ENCODE measurements at places on chromosomes 7 and 10.
A peak's percentile ranks its signal among the peaks of the same experiment; 100 is the strongest.

- no peak for DNase-seq
Measured at GRCh38 chr7:20945451-20945850, 158.8 kb upstream of the SP8 start.

- DNase-seq = no peak
Measured at GRCh38 chr7:46383605-46384004, 462.5 kb upstream of the IGFBP3 start.

DNA sequence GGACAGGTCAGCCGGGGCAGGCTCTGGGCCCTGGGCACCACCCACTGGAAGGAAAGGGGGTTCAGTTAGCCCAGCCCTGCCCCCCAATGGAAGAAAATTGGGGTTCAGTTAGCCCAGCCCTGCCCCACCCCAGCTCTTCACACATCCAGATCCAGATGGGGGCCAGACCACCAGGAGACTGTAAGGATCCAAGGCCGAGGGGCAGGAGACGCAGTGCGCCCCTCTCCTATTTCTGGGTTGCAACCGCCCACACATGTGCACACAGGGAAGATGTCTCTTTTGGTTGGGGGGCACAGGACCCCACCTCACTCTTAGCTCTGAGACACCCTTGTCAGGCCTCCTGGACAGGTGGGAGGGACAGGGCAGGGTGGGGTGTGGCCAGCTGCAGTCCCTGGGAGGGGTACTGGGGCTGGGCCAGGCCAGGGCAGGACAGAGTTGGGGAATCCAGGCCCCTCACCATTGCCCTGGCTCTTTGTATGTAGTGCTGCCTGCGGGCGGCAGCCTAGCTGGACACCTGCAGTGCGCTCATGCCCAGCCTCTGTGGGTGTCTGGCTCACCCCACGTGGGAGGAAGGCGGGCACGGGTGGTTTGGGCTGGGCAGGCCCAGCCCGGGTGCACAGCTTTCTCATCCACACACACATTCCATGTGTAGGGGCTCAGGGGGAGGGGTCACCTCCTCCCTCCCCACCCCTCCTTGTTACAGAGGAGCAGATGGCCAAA, 141.2 kb downstream of the LHPP start:
- DNase-seq = no peak

GRCh38 chr10:86678999-86679792, 10.9 kb downstream of the LDB3 start:
- no peak for DNase-seq

DNA sequence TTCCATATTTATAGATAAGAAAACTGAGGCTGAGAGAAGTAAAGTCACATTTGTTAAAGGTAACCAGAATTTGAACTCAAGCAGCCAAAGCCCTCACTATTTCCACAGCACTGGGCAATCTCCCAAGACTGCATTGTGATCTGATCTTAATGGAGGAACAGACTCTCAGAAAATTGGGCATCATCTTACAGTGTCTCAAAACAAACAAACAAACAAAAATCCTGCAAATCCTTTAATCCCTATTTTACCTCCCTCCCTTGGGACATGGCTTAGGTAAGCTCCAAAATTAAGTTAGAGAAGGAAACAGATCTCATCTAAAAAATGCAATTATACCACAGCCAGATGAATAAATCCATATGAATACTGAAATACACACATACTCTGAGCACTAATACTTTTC, 57.5 kb downstream of the FHIP2A start:
- no peak for DNase-seq

GRCh38 chr7:1843271-1843861, 173.3 kb downstream of the ELFN1 start:
- no peak for DNase-seq

DNA sequence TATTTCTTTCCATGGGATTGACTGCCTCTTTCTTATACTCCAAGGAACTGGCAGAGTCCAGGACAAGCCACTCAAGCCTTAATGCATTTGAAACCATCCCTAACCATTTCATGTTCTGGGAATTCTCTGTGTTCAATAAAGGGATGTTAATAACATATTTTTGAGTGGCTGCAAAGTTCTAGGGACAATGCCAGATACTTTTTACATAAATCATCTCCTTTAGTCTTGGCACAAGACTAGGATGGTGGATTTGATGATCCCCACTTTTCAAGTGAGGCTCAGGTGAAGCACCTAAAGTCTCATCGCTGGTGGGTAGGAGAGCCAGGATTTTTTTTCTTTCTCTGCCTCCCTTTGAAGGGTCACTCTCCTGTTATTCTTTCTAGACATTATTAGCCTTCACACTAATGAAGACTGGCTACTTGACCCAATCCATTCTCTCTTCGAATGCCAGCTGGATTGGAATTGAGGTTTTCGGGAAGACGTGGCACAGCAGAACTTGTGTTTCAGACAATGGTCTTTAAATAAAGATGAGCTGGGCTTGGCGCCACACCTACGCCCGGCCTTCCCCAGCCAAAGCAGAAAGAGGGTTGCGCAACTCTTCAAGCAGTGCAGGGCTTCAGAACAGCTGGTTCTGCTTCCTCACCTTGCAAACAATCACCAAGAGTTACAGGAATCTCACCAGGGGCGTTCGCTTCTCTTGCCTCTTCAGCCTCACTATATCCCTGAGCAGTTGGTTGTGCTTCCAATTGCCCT, 73.8 kb upstream of the BMPER start:
- DNase-seq = peak; percentile 68

DNA sequence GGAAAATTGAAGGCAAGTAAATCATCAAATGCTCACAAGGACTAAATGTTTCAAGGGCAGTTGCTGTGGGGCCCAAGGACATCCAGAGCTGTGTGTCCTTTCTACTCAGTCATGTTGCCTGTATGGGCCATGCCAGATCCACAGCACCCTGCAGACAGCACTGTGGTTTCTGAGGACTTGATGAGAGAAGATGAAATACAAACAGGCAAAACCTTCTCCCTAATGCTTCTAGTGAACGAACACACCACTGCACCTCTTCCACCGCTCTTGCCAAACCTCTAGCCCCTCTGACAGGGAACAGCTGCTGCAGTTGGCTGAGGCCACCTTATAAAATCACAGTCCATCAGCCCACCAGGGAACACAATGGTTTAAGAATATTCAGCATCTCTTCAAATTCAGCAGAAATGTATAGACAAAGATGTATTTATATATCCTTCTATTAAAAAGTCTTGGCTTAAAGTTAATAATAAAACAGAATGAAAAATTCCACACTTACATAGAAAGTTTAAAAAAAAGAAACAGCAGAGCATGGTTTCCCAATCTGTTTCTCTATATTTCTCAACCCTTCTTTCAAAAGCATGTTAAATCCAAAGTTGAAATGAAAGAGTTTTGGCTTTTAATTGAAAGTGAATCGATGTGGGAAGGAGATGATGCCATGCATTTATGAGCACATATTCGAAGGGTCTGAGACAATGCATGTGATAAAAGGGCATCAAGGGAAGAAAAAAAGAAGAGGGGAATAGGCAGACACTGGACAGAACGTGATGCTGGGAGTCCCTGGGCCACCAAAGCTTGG, 14.0 kb downstream of the CYP3A7 start:
- DNase-seq = no peak

DNA sequence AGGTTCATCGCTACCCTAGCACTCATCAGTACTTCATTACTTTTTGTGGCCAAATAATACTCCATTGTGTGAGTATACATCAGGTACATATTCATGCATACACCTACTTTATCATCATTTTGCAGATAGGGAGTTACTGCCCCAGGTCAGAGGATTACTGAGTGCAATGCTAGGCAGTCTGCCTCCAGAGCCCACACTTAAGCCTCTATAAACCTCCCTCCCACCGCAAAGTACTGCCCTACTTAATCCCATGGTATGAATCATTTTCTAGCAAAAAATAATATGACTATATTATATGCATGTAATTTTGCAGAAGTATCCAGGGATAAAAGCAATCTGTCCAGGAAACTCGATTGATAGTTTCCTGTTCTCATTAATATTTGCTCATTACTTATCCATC, 194.3 kb downstream of the GRID1 start:
- no peak for DNase-seq

- DNase-seq = no peak
Measured at GRCh38 chr7:29906200-29907022, 83.2 kb downstream of the SCRN1 start.

DNA sequence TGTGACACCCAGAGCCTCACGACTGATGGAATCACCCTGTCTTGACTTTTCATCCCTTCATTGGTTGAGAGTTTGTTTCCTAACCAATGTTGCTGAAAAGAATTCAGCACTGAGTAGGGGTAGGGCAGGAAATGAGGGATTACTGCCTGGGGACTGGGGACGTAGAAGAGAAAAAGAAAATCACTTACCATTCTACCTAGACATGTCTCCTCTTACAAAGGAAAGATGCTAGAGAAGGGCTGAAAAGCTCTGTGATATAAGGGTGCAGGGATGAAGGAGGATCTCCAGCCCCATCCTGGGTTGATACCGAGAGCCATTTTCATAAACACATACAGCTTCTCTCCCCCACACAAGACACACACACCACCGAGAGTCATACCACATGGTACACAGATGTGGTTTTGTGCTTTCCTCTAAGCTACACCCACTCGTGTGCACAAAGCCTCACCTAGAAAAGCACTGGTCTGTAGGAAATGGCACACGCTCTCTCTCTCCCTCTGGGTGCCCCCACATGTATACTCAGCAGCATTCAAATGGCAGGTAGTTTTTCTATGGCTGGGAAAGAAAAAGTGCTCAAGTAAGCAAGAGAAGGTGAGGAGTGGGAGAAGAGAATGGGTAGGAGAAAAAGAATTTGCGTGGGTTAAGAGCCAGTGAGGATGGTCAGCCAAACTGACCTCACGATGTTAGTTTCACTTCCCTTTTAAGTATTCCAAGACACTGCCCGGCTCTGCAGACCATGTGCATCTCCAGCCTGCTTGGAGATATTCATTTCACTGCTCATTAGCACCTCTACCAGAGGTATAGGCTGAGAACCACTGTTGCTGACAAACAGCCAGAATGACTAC, 85.8 kb downstream of the CALD1 start:
- DNase-seq = no peak

DNA sequence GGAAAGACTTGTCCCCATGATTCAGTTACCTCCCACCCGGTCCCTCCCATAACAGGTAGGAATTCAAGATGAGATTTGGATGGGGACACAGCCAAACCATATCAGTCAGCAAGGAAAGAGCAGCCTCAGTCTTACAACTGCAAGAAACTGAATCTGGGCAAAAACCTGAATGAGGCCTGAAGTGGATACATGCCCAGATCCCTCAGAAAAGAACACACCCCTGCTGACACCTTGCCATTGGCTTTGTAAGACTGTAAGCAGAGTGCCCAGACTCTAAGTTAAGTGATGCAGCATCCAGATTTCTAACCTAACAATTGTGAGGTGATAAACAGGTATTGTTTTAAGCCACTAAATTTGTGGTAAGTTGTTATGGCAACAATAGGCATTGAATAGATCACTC, 670.8 kb downstream of the SORCS1 start:
- DNase-seq = no peak

- DNase-seq = no peak
Measured at GRCh38 chr10:133144771-133145170, 15.2 kb upstream of the KNDC1 start.

- no peak for DNase-seq
Measured at GRCh38 chr7:46784732-46785131, 797.2 kb downstream of the TNS3 start.

- DNase-seq = no peak
Measured at GRCh38 chr10:88896994-88897853, 17.2 kb downstream of the STAMBPL1 start.

- no peak for DNase-seq
Measured at GRCh38 chr7:134454277-134454676, 4.6 kb downstream of the AKR1B1 start.

- no peak for DNase-seq
Measured at GRCh38 chr7:137038706-137039105, 170.3 kb downstream of the CHRM2 start.

DNA sequence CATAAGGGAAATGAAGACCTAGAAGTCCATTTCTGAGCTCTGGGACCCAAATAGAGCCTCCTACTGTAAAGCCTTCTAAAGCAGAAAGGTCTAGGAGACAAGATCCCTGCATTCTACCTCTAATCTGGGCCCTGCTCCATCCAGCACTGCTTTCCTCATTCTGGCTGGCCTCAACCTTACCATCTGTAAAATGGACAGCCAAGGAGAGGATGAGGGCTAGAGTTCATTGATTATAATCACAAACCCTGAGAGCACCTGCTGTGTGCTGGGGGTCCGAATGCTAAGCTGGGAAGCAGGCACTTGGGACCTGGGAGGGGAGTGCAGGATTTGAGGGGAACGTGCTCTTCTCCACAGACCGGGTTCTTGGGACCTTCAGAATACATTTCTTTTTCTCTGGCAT, 454.0 kb upstream of the ZMIZ1 start:
- DNase-seq = no peak

- no peak for DNase-seq
Measured at GRCh38 chr7:8210845-8211724, 50.9 kb downstream of the ICA1 start.

- peak; percentile 81 for DNase-seq
Measured at GRCh38 chr10:79273604-79274003, 73.7 kb upstream of the PPIF start.

DNA sequence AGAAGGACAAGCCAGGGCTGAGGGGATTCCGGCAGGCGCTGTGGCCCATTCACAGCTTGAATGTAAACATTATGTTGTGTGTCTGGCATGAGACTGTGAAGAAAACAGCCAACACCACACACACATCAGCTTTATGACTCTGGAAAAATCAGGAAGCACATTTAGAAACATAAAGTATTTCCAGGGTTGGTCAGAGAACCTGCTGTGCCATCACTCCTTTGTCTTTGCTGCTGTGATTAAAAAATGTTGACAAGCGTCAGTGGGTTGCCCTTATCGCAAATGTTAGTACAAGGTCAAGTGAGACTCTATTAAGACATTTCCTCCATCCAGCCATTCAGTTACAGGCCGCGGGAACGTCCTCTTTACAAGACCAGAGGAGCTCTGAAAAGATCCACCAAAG, 95.4 kb downstream of the TAX1BP1 start:
- DNase-seq = no peak

DNA sequence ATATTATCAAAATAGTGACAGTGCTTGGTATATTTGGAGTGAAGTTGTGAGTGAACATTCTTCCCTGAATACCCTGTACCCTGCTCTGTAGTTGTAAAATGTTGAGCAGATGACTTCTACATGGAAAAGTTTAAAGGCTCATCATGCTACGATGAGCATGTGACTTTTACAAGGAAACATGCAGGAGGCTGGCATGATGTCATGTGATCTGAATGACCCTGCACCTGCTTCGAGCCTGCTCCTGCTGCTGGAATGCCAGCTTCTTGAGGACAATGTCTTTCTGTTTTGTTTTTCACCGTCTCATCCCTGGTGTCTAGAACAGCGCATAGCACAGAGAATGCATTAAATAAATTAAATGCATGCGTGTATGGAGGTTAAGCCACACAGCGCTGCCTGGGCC, 5.4 kb upstream of the INPP5A start:
- peak; percentile 18 for DNase-seq

- DNase-seq = no peak
Measured at GRCh38 chr7:153640586-153640985, 411.6 kb upstream of the DPP6 start.

DNA sequence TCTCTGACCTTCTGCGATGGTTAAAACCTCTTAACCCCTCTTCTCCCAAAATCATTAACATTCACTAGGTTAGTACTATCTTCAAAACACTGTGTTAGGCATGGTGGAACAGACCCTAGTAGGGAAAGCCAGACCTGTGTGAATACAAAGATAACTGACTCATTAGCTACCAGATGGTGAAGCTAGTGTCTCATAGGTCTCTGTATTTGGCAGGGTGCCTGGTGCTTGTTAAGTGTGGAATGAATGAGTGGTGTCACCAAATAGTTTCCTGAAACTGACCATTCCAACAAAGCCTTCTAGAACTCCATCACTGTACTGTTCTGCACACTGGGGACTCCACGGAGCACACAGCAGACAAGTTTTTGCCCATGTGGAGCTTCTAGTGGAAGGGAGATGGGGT, 27.7 kb upstream of the TM9SF3 start:
- DNase-seq = no peak

All from sciatic nerve (tissue), 2 donors.